ENCODE measurements at places on chromosomes 13 and 19.

DNA sequence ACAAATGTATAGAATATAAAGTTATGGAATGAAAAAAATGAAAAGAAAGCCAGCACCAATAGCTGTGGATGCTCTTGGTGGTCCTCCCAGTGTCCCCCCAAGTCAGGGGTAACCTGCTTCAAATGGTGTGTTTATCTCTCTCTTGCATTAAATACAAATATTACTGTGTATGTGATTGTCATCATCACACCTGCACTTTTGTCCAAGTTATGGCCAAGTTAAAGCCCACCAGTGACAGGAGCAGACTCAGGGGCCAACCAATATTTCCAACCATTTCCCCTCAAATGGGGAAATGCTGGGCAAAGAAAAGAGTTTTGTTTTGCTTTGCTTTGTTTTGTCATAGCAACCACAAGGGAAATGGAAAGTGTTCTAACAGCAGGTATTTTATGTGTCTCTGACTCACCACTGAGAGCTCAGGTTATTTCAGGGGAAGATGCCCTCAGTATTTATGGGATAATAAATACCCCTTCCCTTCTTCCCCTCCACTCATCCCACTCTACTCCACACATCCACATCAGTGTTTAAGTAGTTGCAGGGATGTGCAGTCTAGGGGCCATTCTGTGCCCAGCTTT, 133.6 kb downstream of the COL4A1 start:
- H3K4me1 ChIP-seq, result peaks cover 2% of the 10 kb centered on the region
- H3K27ac ChIP-seq, result no peak overlapping the region
- no peaks in the 10 kb centered on the region for H3K27me3 ChIP-seq
- peaks cover 64% of the 10 kb centered on the region for H3K36me3 ChIP-seq

- no peak overlapping the region for H3K27ac ChIP-seq
- DNase-seq, result no peak
- H3K27me3 ChIP-seq, result no peaks in the 10 kb centered on the region
These were observed 39.4 kb downstream of the NFIX start for GRCh38 chr19:13034636-13035035.

DNA sequence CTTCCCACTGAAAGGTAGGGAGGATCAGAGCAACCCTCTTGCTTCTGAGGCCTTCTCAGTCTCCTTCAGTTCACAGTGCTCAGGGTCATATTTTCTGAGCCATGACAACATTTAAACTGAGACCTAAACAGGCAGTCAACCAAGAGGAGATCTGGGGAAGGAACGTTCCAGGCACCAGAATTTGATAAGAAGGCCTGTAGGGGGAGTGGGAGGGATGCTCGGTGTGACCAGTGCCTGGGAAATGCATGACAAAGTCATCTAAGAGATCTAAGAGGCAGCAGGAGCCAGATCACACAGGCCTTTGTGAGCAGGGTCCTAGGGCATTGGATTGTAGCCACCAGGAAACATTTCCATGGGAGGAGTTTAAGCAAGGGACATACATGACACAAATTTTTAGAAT, 71.6 kb downstream of the SHISA2 start:
- H3K4me1 ChIP-seq, result no peaks in the 10 kb centered on the region

DNA sequence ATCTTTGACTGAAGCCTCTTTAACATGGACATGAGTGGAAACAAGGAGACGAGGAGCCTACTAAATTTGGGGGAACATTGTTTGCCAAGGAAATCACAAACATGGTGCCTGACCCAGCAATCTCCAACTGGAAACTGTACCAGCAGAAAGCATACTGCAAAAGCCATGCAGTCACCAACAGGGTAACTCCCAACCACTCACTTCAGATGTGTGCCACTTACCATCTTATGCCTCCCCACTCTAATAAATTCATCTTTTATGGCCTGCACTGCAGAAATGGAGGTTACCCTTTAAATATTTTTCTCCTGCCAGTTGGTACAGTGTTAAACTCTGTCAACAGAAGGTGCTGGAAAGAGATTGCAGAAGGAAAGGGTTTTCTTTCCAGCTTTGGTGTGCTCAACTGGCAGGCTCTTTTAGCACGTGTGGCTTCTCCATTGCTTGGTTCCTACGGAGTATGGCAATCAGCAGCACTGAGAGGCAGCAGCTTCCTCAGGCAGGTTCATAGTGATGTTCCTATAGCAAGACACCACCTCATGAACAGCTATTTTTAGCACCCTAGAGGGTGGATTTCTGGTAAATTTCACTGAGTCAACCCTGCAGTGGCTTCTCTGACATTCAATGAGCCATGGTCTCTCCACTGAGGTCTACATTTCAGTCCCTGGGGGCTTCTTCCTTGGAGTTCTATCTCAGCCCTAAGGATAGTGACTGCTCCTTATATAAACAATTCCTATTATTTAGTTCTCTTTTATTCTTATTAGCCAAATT, 21.4 kb downstream of the MIR17HG start:
- H3K36me3 ChIP-seq, result no peaks in the 10 kb centered on the region
- no peak overlapping the region for H3K27ac ChIP-seq

DNA sequence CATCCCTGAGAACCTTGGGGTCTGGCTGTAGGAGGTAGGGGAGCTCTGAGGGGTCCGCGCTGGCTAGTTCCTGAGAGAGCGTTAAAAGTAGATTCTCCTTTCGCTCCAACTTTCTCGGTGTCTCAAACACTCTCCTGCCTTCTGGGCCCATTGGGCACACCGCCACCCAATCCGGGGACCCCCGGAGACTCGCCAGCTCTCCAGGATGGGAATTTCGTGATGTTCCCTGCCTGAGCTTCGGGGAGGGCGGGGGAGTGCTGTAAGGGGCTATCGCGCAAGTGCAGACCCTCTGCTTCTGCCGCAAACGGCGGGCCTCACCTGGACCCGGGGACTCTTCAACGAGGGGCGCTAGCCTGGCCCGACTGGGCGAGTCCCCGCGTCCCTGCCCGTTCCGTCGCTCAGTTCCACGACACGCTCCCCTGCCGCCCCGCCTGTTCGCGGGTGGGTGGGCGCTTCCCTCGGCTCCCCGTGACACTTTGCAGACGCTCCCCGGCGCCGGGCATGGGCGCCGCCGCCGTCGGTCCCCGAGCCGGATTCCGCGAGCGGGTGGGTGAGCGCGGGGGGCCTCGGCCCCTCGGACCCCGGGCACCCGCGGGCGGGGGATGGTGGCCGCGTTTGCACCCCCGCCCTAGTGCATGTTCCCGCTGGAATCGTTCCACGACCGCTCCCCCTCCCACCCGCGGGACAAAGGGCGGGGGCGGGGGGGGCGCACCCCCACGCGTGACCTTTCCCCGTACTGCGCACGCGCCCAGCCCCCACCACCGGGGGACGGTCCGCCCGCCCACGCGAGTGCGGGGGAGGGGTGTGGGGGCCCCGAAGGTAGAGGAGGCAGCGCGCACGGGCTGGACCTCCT, at the start of gene CCDC106:
CCDC106 (plus strand) TSS at position 481 of the 853 bp plus-strand sequence. CDS start 835 bp downstream, outside the sequence.
- H3K4me3 ChIP-seq, result peak within 1 kb of the TSS; percentile 57
- peaks cover 1% of the 10 kb centered on the region for H3K4me1 ChIP-seq

Measured in small intestine (tissue), 16 donors.